Astrocyte (in vitro differentiated cells and primary cell): ENCODE measurements at places on chromosomes 16 and 17. TPM values are rescaled to one million over a fixed set of nuclear protein-coding genes. Genes with fewer than 3 reads are reported as not detected.
A peak's percentile ranks its signal among the peaks of the same experiment; 100 is the strongest.

- H3K27me3 ChIP-seq = no peaks in the 10 kb centered on the region
- H3K4me1 ChIP-seq = peaks cover 15% of the 10 kb centered on the region
- H3K4me3 ChIP-seq = peak overlapping the region; percentile 58
- DNase-seq = peak; percentile 32
- H3K36me3 ChIP-seq = no peaks in the 10 kb centered on the region
Measured at GRCh38 chr17:78717431-78717980, 64.6 kb downstream of the CYTH1 start.

GRCh38 chr16:21598206-21598605 lies 1.2 kb upstream of the METTL9 start:
- no peak for DNase-seq
- peaks cover 4% of the 10 kb centered on the region for H3K4me1 ChIP-seq
- peak overlapping the region; percentile 94 for H3K4me3 ChIP-seq

DNA sequence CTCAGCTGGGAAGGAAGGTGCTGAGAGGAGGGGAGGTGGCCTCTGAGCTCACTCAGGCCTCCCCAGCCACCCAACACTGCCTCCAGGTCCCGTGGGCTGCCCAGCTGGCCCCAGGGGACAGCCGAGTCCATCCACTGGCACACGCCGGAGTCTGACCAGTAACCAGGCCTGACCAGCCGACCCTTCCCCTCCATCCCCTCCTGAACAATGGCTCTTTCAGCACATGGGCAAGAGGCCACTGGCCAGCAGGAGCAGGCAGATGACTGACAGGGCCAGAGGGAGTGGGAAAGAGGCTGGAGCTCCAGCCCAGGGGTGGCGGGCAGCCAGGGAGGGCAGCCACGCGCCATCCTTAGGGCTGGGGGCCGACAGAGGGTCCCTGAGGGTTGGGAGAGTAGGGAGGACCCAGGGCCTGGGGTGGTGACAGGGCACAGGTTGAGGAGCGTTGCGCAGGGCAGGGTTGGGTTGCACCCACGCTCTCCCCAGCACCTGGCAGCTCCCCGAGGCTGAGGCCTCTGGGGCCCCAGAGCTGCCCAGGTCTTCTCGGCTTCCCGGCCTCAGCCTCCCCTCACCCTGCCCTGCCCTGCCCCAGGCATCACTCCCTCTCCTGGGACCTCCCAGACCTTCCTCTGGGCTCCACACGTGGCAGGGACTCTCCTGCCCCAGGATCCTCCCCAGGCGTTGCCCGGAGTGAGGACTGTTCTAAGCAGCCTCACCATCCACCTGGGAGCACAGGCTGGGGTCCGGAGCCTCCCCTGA lies 20.2 kb upstream of the SLC38A10 start:
- H3K4me1 ChIP-seq = no peaks in the 10 kb centered on the region
- H3K27me3 ChIP-seq = peaks cover 4% of the 10 kb centered on the region
- no peak for DNase-seq

DNA sequence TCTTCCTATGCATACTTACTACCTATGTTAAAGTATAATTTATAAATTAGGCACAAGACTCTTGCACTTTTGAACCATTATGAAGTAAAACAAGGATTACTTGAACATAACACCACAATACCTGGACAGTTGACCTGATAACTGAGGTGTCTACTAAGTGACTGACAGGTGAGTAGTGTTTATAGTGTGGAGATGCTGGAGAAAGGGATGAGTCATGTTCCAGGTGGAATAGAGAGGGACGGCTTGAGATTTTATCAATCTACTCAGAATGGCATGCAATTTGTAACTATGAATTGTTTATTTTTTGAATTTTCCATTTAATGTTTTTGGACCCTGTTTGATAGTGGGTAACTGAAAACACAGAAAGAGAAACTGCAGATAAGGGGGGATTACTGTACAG lies 287.6 kb downstream of the MAP2K6 start:
- H3K27me3 ChIP-seq = no peaks in the 10 kb centered on the region
- no peak overlapping the region for H3K27ac ChIP-seq
- H3K4me3 ChIP-seq = no peak overlapping the region
- no peaks in the 10 kb centered on the region for H3K36me3 ChIP-seq
- no peaks in the 10 kb centered on the region for H3K4me1 ChIP-seq
- no peak for DNase-seq

DNA sequence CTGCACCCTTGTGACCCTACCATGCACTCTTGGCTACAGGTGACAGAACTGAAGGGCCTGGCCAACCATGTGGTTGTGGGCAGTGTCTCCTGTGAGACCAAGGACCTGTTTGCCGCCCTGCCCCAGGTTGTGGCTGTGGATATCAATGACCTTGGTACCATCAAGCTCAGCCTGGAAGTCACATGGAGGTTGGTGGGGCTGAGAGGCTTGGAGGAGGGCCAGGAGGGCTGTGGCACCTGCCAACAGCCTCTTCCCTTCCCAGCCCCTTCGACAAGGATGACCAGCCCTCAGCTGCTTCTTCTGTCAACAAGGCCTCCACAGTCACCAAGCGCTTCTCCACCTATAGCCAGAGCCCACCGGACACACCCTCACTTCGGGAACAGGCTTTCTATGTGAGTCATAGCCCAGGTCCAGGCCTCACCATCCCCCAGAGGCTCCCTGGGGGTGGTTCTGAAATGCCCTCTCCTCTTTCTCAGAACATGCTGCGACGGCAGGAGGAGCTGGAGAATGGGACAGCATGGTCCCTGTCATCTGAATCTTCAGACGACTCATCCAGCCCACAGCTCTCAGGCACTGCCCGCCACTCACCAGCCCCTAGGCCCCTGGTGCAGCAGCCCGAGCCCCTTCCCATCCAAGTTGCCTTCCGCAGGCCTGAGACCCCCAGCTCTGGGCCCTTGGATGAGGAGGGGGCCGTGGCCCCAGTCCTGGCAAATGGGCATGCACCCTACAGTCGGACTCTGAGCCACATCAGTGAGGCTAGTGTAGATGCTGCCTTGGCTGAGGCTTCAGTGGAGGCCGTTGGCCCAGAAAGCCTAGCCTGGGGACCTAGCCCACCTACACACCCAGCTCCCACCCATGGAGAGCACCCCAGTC lies 13.0 kb downstream of the RIPOR1 start:
- peaks cover 32% of the 10 kb centered on the region for H3K4me1 ChIP-seq
- H3K4me3 ChIP-seq = no peak overlapping the region
- peaks cover 16% of the 10 kb centered on the region for H3K36me3 ChIP-seq
- DNase-seq = no peak
- H3K27me3 ChIP-seq = no peaks in the 10 kb centered on the region

DNA sequence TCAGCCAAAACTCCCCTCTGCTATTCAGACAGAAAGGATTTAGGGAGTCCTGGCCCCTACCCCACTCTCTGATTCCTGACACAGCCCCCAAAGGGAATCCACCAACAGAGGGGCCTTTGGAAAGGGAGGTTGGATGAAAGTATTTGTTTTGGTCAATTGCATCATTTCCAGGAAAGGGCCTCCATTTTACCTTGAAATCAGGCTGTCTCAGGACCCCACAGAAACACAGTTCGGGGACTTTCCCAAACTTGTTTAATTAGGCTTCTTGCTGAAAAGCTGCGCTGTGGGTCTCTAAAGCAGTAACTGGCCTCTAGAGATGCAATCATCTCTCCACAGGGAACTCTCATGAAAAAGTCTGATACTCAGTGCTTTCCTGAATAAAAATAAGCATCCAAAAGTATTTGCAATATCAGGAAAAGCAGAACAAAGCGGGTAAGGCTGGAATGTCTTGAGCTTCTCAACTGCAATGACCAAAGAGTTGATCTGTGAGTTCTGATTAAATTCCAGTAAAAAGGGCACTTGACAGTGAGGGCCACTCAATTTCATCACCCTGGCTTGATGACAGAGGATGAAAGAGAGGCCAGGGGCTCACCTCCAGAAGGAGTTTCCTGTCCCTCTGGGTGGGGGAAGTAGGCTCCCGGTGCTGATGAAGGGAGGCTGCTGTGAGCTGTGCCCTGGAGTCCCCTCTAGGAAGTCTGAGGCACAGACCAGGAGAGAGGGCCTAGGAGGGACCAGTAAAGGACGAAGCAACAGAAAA lies 36.3 kb downstream of the LYRM9 start:
- H3K4me1 ChIP-seq = no peaks in the 10 kb centered on the region
- DNase-seq = no peak
- no peaks in the 10 kb centered on the region for H3K36me3 ChIP-seq
- H3K4me3 ChIP-seq = no peak overlapping the region

GRCh38 chr17:49497148-49498028 lies 2.3 kb downstream of the NGFR start:
- H3K27me3 ChIP-seq = peaks cover 76% of the 10 kb centered on the region
- H3K4me3 ChIP-seq = no peak overlapping the region
- DNase-seq = peak; percentile 41
- no peak overlapping the region for H3K27ac ChIP-seq
- H3K4me1 ChIP-seq = peaks cover 8% of the 10 kb centered on the region
- H3K36me3 ChIP-seq = no peaks in the 10 kb centered on the region

- H3K4me1 ChIP-seq = no peaks in the 10 kb centered on the region
- no peak for DNase-seq
- peaks cover 8% of the 10 kb centered on the region for H3K27me3 ChIP-seq
- H3K36me3 ChIP-seq = no peaks in the 10 kb centered on the region
- H3K4me3 ChIP-seq = no peak overlapping the region
Measured at GRCh38 chr17:58268774-58269556, 11.8 kb downstream of the MPO start.

DNA sequence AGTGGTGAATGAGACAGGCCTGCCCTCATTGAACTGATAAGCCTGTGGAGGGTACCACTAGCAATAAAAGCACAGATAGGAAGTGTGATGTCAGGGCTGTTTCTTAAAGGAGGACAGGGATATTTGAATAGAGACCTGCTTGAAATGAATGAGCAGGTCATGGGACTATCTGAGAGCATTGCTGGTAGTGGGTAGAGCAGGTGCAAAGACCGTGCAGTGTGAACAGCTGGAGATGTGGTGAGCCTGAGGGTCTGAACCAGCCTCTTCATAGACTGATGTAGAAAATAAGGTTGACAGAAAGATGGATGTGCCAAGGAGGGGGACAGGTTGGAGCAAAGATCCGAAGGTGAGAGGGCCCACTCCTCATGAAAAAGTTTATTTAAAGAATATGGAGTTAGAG lies 2.4 kb downstream of the NUP93 start:
- H3K27ac ChIP-seq = no peak overlapping the region
- H3K4me1 ChIP-seq = peaks cover 17% of the 10 kb centered on the region
- no peaks in the 10 kb centered on the region for H3K36me3 ChIP-seq
- H3K4me3 ChIP-seq = no peak overlapping the region
- DNase-seq = no peak

CCDC182 gene
- not detected in 2 replicates for total RNA-seq

TMED6 gene
- 0.58 and 0.64 TPM in 2 replicates for total RNA-seq

SLC5A11 gene
- total RNA-seq = not detected in 2 replicates

ENPP7 gene
- total RNA-seq = not detected in 2 replicates

TMEM100 gene
- 6.0 and 7.3 TPM in 2 replicates for total RNA-seq

CD300A gene
- total RNA-seq = not detected in 2 replicates

KCNJ18 gene
- not detected in 2 replicates for total RNA-seq

COG1 gene
- 34.4 and 38.9 TPM in 2 replicates for total RNA-seq

METTL23 gene
- 24.3 and 26.0 TPM in 2 replicates for total RNA-seq

CCT6B gene
- total RNA-seq = 2.1 and 2.6 TPM in 2 replicates
